ENCODE measurements at places on chromosomes 11 and 22.

- no peak for DNase-seq
Observed at GRCh38 chr11:115169251-115169650, 335.0 kb downstream of the CADM1 start.

DNA sequence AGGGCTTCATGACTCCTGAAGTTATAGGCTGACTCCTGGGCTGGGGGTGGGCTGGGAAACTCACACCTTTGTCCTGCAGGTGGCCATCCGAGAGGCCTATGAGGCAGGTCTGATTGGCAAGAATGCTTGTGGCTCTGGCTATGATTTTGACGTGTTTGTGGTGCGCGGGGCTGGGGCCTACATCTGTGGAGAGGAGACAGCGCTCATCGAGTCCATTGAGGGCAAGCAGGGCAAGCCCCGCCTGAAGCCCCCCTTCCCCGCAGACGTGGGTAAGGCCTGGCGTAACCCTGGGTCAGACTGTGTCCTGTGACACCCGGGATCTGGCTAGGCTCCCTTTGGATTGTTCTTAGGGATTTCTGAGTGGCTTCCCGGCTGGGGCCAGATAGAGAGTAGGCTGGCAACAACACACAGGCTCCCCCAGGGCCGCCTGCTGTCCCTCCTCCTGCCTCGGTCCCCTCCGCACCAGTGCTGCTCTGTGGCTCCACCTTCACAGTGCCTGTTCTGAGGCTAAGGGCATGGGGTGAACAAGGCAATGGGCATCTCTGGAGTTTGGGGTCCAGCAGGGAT is 3.6 kb downstream of the NDUFV1 start:
- no peak for DNase-seq

DNA sequence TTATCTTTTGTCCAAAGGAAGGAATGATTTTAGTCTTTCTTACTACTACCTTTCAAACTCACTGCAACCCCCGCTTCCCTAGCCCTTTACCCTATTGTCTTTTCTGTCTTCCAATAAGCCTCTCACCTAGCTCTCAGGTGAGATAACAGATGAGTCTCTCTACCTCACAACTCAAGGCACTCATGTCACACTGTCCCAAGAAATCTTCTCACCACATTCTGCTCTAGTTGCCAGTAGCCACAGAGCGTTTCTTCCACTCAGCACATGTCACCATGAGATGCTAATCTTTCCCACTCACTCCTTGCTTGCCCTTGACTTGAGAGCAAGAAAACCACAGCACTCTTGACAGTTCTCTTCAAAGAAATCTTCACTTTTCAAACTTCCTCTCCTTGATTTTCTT is 32.7 kb upstream of the TMEM41B start:
- no peak for DNase-seq

DNA sequence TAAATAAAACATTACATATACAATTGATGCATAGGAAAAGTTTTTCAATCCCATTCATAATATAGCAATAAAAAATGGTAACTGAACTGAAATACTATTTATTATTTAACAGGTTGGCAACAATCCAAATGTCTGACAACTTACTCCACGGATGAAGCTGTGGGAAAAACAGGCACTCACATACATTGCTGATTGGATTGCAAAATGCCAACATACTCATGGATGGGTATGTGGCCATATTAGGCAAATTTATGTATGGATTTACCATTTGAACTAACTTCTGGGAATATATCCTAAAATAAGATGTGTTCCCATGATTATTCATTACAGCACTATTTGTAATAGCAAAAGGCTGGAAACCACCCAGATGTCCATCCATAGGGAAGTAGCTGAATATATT is 3.2 kb upstream of the BIRC2 start:
- DNase-seq = no peak

DNA sequence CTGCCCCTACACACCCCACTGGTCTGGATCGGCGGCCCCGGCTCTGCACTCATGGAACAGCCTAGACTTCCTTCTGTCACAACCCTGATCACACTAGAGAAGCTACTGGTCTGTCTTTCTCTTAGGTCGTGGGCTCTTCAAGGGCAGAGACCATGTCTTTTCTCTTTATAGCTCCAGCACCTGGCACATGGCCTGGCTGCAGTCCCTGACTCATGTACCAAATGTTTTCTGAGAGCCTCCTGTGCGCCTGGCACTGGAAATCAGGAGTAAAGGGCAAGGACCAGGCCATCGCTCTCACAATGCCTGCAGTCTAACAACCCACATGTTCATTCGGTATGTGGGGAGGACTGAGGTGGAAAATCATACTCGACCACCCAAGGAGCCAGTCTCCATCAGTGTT is 7.5 kb downstream of the ASCC2 start:
- no peak for DNase-seq

- DNase-seq = no peak
Observed at GRCh38 chr11:75429902-75430713, 2.9 kb downstream of the KLHL35 start.

DNA sequence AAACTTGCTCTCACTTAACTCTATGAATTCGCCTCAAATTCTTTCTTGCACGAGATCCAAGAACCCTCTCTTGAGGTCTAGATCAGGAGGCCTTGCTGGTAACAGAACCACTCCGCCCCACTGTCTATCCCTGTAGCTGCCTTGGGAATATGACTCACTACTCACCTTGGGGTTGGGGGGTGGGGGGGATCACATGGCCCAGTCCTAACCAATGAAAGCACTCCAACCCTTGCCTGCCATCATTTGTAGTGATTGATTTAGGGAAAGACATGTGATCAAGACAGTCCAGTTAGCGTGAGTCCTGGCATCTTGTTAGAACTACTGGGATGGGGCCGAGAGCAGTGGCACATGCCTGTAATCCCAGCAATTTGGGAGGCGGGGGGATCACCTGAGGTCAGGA is 4.8 kb upstream of the MRTFA start:
- DNase-seq = no peak

GRCh38 chr11:113906516-113906915 is 1.9 kb downstream of the HTR3B start:
- DNase-seq = no peak

GRCh38 chr22:45938913-45939312 is 38.0 kb downstream of the WNT7B start:
- DNase-seq = no peak

GRCh38 chr22:44701187-44701790 is 715 bp upstream of the PRR5 start:
- DNase-seq = no peak

DNA sequence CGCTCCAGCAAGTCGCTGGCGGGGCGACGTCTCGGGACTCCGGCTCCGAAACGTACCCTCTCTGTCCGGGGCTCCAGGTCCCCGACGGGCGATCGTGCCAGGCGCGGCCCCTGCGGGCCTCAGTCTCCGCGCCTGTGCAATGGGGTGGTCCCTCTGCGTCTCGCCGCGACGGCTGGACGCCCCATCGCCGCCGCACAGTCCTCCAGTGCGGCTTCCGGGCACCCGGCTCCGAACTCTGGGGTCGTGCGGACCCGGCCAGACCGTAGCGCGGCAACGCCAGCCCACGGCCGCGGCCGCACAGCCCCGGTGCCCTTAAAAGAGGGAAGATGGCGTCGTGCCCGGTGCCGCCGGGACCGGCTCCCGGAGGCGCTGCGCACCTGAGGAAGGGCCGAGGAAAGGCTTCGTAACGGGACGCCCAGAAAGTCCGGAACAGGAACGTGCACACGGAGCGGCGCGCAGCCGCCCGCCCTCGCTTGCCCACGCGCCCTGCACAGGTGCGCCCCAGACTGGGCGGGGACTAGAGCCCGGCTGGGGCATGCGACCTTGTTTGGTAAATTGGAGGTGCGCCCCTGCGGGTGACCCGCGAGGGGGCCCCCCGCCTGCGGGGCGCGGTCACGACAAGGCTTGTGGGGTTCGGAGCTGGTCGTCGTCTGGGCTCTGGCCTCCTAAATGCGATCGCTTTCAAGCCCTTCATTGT is 525 bp downstream of the BIK start:
- DNase-seq = no peak

DNA sequence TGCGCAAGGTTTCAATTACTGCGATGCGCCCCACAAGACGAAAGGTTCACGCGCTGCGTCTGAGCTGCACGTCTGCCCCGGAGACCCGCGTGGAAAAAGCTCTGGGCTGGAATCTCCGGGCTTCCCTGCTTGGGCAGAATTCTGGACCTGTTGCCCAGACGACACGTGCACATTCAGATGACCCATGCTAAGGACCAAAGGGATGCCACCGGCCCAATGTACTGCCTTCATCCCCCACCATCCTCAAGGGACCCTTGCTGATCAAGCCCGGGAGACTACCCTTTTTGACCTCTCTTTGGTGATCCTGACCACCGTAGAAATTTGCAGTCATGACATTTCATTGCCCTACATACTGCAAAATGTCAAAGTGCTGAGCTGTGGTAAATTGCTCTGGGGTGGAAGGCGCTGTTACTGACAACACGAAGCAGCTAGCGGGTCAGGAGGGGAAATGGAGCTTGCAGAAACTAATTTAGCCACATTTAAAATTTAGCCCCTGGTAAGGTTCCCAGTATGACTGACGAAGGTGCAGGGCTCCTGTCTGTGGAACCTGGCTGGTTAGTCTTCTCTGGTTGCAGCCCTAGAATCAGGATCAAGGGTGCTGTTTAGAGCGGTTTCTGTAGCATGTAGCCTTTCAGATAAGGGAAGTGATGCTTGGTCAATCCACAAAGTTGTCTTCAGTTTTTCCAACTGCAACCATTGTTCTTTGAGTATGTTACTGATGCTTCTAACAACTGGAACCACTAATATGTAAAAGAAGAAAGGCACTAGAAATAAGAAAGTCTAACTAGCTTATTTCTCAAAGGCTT is 81.9 kb downstream of the PRR5L start:
- no peak for DNase-seq

DNA sequence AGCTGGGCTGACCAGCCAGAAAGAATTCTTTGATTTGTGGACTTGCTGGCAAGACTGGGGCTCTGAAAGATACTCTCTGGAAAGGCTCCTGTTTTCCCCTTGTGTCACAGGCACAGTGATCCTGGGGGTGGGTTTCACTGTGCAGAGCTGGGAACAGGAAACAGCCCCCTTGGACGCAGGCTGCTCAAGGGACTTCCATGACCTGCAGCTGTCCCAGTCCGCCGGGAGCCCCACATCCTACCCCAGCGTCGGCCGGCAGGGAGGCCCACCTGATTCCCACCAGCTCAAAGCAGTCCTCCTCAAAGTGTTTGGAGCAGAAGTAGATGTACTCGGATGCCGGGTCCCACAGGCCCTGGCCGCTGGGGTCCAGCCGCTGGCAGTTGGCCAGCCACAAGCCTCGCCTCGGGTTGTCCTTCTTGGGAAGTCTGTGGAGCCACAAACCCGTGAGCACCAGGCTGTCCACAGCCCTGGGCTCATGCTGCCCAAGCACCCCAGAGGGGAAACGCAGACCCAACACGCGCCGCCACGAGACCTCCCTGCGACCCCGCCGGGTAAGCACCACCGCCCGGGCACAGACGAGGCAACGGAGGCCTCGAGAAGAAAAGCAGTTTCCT is 824 bp downstream of the THAP7 start:
- no peak for DNase-seq

- no peak for DNase-seq
Observed at GRCh38 chr11:69459848-69460539, 21.5 kb upstream of the LINC01488 start.

DNA sequence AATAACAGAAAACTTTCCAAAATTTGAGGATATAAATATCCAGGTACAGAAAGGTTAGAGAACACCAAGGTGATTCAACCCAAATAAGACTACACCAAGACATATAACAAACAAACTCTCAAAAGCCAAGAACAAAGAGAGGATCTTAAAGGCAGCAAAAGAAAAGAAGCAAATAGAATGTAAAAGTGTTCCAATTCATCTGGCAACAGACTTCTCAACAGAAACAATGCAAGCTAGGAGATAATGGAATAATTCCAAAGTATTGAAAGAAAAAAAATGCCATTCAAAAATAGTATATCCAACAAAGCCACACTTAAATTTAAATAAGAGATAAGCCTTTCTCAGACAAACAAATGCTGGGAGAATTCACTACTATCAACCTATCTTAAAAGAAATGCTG is 153.0 kb upstream of the FAT3 start:
- no peak for DNase-seq

DNA sequence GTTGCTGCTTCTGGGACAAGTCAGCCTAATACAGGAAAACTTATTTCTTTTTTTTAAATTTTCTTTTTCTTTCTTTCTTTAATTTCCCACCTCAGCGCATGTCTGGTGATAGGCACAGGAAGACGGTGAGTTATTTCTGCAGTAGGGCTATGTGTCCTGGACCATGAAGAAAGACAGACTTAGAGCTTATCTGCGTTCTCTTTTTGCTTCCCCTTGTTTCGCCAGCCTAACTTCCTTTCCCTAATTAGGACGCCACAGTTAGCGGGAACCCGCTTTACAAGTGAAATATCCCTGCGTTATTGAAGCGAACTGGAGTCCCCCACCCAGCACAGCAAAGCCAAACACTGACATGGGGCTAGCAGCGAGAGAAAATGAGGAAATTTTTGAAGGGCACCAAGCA is 8.6 kb downstream of the OR6M1 start:
- DNase-seq = no peak

DNA sequence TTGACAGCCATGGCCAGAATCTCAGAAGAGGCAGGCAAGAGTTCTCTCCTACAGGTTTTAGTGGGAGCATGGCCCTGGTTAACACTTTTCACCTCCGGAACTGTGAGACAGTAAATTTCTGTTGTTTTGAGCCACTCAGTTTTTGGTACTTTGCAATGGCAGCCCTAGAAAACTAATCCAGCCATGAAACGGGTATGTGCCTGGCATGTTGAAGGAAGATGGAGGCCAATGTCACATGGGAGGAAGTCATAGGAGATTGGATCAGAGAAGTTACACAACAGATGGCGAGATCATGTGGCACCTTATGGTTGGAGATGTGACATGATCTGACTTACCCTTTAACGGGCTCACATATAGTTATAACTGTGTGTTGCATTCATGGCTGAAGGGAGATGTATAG is 63.2 kb upstream of the EED start:
- no peak for DNase-seq

DNA sequence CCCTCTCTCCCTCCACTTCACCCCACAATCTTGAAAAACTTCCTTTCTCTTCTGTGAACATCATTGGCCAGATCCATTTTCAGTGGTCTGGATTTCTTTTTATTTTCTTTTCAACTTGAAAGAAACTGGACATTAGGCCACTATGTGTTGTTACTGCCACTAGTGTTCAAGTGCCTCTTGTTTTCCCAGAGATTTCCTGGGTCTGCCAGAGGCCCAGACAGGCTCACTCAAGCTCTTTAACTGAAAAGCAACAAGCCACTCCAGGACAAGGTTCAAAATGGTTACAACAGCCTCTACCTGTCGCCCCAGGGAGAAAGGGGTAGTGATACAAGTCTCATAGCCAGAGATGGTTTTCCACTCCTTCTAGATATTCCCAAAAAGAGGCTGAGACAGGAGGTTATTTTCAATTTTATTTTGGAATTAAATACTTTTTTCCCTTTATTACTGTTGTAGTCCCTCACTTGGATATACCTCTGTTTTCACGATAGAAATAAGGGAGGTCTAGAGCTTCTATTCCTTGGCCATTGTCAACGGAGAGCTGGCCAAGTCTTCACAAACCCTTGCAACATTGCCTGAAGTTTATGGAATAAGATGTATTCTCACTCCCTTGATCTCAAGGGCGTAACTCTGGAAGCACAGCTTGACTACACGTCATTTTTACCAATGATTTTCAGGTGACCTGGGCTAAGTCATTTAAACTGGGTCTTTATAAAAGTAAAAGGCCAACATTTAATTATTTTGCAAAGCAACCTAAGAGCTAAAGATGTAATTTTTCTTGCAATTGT is 92.3 kb downstream of the CD44 start:
- no peak for DNase-seq

- no peak for DNase-seq
Observed at GRCh38 chr11:44977493-44977984, 26.9 kb upstream of the TP53I11 start.

All from stimulated activated CD4-positive, alpha-beta T cell treated with anti-CD3 and anti-CD28 coated beads, Interleukin-1b, Interleukin-23, amount 100 ng/mL, for 1 hour (primary cell).